ENCODE measurements at places on chromosomes 5 and 9.

DNA sequence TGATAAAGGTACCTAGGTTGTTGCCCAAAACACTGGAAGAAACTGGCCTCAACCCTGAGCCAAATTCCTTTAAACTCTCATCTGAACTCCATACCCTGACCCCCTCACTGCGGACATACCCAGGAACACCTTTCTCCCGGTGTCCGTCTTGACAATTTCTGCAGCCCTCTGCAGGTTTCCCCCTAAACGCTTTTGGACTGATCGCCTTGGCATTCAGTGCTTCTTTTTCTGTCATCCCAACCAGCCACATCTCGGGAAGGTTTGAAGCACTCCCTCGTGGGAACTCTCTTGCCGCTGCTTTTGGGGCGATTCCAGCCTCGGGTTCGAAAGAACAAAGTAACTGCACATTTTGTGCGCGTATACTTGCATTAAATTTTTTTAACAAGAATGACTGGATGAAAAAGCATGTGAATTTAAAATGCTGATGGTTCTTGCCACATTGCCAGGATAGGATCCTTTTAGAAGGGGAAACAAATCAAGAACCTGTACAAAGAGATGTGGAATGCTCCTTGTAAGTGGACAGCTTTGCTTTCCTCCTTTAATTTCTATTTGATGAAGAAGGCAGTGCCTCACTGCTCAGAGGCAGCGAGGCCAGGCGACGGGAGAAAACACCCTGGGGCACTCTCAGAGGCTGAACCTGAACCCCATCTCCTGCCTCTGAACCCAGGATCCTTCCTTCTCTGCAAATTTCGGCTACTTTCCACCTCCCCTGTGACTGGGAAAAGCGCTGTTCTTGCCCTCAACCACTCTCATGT, 615 bp downstream of the PSMD5 start:
- no peak for DNase-seq

DNA sequence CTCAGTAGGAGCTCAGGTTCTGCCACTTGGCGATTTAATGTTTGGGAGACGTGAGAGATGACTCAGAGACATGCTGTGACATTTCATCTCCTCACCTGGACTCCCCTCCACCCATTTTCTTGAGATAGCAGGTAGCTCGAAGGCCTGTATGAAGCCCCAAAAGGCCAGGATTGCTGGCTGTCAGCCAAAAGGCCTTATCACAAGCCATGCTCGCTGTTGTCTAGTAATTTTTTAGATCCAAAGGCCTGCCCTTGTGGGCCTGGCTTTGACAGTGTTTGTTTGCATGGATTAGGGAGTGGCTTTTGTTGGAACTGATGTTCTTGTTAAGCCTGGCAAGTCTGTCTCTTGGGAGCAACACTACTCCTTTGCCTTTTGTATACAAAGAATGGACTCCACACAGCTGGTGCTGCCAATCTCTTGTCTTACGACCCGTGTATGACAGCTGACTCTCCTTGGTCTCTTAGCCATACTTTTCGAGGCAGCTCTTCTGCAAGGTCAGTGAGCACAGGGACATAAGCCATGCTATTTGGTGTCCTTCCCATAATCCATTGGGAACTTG, 22.7 kb downstream of the CAVIN4 start:
- DNase-seq: no peak

GRCh38 chr5:110105692-110106091, 416.0 kb downstream of the MAN2A1 start:
- DNase-seq: no peak

- DNase-seq: no peak
Measured at GRCh38 chr9:34589636-34590380, at the start of gene CNTFR. Gene CNTFR, minus strand, starts transcription at chr9:34589724. Its CDS starts 20,743 bp downstream, at chr9:34568981.

DNA sequence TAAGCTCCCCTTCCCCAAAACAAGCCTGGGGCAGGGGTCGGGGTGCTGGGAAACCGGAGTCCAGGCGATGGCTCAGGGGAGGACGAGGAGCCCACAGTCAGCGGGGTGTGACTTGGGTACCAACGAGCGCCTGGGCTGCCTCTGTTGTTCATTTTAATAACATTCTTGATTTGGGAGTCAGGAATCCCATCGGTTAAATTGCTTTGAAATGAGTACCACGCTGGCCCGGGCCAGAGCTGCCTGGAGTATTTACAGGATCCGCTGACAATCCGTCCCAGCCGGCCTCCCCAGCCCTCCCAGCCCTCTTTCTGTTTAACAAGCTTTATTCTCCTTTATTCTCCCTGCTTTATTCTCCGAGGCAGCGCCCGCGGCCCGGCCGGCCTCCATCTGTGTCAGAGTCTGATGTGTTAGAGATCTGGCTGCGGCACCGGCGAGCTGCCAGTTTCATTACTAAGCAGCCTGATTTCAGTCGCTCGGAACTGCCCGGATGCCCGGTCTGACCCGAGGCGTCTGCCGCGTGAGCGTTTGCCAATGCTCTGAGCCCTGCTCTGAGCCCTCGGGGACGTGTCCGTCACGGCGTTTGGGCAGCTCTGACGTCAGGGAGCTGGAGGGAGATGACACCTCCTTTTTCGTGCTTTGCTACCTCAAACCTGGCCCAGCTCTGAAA, 16.5 kb upstream of the QRFP start:
- no peak for DNase-seq

- no peak for DNase-seq
Measured at GRCh38 chr5:158246661-158247060, 387.7 kb upstream of the CLINT1 start.

DNA sequence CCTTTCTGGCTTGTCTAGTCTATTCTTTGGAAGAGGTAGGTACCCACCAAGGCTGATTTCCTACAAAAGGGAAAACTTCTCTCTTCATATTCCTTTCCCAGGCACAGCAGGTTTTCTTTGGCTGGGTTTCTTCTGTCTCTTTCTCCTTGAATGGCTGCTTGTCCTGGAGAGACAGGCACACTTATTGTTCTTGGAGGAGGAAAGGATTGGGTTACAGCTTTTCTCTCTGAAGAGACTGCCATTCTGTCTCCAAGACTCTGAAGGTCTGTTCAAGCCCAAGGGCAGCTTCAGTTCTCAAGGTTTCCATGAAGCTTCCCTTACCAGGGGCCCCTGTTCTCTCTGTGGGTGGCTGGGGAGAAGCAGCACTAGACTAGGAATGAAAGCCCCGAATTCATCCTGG, 33.9 kb downstream of the ACTBL2 start:
- no peak for DNase-seq

DNA sequence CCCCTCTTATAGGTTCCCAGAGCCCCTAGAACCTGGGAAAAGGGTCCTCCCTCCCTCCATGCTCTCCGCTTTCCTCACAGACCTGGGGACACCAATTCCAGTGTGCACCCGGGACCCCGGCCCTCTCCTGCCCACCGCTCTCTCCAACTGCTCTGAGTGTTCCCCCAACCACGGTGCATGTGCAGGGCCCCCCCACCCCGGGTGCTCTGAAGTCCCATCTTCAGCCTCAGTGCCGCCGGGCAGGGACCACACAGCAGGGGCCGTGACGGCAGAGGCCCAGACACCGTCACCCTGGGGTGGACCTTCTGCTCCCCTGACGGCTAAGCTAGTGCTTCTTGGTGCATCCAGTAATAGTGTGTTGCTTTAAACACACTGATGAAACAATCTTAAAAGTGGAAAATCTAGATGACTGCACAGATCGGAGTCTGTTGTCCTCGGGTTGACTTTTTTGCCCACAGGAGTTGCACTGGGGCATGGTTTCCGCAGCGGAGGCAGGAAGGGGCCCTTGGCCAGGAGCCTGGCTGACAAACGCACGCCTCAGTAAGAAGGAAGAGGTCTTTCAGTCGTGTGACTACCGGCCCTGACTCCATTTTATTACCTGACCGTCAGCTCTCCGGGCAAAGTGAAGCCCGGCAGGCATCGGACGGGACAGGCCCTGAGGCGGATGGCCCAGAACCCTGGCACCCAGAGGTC, 36.2 kb upstream of the SLC6A3 start:
- no peak for DNase-seq

- no peak for DNase-seq
Measured at GRCh38 chr9:111114486-111114885, 76.2 kb upstream of the LPAR1 start.

- no peak for DNase-seq
Measured at GRCh38 chr5:5342784-5343183, 79.7 kb upstream of the ICE1 start.

DNA sequence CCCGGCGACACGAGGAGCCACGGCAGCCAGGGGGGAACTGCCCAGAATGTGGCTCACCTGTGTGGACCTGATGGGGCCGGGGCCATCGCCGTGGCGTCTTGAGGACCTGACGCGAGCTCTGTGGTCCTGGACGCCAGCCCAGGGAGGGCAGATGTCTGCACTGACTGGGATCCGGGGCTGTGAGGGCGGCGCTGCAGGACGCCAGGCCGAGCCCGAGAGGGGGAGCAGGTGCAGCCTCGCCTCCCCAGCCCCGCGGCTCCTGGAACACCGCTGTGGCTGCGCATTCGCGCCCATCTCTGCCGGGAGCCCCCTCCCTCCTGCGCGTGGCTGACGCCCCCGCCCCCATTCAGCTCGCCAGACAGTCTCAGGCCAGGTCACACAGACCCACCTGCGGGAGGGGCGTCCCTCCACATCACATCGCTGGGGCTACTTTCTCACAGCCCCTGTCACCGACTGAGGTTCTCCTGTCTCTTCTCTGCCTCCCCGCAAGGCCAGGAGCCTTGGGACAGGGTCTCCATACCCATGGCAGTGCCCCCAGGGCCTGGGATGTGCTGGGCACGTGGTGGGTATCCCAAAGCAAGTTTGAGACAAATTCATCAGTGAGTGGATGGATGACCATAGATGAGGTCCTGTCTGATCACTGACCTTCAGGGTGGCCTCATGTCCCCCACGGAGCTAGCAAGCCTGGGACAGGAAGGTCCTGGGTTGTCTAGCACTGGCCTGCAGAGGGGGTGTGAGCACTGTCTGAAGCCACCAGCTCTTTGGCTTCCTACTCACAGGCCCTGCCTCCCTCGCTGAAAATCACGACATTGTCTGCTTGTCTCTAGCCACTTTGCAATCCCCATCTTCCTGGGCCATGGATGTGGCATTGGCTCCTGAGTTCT, 47.3 kb downstream of the RASGEF1C start:
- DNase-seq: no peak

GRCh38 chr5:59328709-59329296, 564.7 kb downstream of the PDE4D start:
- DNase-seq: no peak

DNA sequence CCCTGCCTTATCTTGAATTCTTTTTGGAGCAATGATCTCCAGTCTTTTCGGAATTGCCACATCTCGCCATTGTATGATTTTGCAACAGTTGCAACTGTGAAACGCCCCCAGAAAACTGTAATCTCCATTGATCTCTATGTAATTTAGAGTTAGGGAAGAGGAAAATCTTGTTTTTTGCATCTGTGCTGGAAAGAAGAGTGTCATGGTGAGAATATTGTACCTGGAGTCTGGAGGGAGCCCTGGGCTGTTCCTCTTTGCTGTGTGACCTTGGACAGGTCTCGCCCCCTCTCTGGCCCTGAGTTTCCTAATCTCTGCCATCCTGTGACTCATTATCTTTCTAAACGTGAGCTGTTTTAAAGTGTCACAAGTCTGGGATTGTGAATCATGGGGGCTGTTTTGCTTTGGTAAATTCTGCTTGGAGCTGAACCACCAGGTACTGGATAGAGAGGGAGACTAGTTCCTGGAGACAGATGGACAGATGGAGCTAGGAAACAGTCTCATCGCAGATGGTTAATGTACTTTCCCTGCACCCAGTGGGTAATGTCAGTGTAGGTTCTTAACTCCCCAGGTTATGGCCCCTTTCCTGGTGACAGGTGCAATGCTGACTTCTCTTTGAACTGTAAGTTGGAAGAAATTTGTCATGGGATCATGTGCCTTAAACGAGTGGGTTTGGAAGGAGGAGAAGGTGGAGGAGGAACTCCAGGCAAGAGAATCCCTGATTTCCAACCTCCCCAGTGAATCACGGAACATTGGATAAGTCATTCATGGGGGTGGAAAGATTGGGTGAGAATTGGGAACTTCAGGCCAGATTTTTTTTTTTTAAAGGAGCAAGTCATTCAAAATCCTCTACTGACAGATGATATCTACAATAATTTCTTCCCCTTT, 19.6 kb downstream of the PPARGC1B start:
- DNase-seq: no peak

DNA sequence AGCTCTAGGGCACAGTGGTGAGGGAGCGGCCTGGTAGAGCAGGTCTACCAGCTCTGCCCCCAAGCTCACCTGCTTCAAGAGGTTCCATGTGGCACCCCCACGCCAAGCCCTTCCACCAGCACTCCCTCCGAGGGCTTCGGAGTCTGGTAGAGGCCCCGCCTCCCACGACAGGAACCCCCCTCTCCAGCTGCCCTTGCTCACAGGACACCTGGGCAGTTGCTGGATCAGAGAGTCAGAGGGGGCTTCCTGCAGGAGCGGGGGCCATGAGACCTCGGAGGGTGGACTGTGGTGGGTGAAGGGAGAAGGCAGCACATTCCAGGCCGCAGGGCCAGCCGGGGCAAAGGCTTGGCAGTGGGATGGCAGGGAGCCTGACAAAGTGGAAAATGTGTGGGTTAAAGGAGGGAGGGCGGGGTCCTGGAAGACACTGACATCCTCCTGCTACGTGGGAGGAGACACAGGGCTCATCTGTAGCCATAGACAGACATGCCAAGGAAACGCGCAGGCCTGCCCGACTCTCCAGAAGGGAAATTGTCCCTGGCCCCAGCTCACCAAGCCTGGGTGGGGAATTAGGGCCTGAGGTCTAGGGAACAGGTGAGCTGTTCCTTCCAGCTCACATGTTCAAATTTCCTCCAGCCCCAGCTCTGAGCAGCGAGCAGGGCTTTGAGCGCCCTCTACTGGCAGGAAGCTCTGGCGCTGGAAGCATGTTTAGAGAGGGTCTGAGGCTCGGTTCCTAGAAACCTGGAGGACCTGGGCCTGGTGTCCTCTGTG, 74.2 kb downstream of the NTNG2 start:
- DNase-seq: peak; percentile 78

DNA sequence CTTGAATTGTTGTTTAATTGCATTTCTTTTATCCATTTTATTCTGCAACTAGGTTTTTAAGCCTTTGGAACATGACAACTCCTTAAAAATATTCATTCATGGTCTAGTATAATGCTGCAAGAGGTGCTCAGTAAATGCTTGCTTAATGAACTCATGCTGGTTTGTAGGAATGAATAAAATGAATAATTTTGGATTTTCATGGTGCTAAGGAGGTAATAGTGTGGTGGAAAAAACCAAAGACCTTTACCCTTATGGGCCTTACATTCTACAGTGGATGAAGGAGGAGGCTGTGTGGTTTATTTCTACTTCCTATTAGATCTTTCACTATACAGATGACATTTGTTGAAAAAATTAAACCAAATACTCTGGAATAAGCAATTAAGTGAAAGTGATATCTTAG, 43.4 kb downstream of the LRRTM2 start:
- DNase-seq: no peak

- DNase-seq: no peak
Measured at GRCh38 chr9:69495296-69495695, 170.3 kb downstream of the ENTREP1 start.

DNA sequence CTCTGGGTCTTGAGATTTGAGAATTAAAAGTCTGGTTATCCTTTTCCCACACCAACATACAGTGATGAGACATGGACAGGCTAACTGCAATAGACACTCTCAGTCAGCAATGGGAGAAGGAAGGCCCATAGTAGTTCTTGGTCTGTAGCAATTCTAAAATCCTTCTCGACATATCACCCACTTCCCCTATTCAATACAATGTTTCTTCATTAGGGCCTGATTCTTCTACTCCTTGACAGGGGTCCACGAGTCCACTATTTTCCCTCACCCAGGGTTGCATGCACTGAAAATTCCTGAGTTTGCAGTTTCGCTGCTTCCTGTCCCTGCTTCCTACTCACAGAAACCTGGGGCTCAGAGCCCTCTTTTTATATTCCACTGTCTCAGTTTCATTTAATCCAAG, 402.8 kb downstream of the MAT2B start:
- DNase-seq: no peak

- no peak for DNase-seq
Measured at GRCh38 chr5:78592735-78593386, 55.7 kb downstream of the LHFPL2 start.

Data from activated T-cell treated with anti-CD3 and anti-CD28 coated beads for 1 hour (primary cell).